Hematopoietic multipotent progenitor cell treated with erythropoietin and hydrocortisone succinate and interleukin-3 and kit ligand, for 17 days (in vitro differentiated cells): ENCODE measurements at places on chromosomes 16 and 17.

DNA sequence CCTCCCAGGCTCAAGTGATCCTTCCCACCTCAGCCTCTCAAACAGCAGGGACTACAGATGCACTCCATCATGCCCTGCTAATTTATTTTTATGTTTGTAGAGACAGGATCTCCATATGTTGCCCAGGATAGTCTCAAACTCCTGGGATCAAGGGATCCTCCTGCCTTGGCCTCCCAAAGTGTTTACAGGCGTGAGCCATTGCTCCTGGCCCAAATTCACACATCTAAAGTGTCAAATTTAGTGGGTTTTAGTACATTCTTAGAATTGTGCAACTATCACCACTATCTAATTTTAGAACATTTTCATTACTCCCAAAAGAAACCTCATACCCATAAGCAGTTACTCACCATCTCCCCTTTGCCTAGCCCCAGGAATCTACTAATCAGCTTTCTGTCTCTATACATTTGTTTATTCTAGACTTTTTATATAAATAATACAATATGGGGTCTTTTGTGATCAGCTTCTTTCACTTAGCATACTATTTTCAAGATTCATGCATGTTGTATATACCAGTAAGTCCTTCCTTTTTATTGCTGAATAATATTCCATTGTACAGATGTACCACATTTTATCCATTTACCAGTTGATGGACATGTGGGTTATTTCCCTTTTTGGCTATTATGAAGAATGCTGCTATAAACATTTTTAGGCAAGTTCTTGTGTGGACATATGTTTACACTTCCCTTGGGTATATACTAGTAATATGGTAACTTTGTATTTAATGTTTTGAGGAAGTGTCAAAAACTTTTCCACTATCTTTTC, 25.1 kb upstream of the ITGA2B start:
- no peak for DNase-seq

DNA sequence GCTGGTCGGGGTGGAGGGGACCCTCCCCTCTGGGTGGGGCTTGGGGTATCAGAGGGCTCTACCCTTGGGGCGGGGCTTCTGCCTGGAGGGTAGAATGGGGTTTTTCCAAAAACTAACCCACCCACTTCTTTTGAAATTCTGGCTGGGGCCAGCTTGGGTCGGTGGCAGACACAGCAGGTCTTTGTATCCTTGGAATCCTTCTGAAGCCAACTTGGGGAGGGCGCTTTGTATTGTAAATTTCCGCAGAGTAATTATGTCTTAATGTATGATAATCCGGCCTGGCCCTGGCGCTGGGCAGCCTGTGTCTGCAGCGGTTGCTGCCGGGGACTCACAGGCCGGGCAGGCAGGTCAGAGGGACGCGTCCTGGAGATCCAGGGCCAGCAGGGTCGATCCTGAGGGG, 33.9 kb upstream of the GSE1 start:
- no peak for DNase-seq

- no peak for DNase-seq
Measured at GRCh38 chr16:2728034-2728433, 8.0 kb upstream of the PRSS27 start.

GRCh38 chr17:82817947-82818346, 21.9 kb downstream of the ZNF750 start:
- DNase-seq, result no peak

DNA sequence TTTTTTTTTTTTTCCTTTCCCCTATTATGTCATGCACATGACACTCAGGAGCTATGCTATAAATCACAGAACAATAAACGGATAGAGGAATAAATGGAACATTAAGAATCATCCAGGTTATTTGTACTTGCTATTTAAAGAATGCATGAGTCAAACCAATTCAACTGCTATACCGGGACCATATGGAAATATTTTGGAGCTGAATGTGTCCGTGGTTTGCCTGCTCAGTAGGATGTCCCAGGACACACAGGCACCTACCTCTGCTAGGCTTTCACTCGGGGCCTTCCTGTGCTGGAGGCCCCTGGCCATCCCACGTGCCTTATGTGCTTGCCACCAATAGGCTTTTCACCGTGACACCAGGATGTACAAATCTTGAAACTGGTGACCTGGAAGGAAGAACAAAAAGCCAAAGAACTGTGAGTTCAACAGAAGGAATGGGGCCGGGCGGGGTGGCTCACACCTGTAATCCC, 15.3 kb upstream of the SEC14L1 start:
- DNase-seq, result peak; percentile 24

DNA sequence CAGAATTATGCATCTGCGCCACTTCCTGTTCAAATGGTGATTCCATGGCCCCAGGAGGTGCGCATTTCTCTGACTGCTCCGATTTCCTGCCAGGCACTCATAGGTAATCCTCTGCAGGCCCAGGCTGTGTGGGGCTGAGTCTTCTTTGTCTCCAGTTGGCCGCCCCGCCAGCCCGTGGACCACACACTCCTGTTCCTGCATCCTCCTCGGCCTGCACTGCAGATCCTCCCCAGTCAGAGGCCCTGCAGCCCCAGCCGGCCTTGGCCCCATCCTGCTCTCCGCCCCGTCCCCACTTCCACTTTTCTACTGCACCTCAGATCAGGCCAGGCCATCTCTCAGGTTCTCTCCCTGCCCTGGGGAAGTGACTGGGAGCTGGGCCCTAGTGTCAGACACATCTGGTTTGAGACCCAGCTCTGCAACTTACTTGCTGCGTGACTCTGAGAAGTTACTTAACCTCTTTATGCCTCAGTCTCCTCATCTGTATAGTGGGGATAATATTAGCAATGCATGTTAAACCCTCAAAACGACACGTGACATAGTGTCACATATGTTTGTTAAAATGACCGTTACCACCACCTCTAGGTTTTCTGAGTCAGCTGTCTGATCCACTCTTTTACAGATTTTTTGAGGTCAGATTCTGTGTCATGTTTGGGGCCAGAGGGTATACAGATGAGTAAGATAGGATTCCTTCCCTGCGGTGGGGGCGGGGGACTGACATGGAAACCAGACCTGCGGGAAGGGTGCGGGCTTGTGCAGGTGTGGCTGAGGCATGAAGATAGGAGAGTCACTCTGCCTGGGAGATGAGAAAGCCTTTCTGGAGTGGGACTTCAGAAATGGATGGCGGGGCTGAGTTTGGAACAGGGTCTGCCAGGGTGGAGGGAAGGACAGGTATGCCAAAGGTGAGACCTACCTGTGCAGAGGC, 12.8 kb downstream of the RAB11FIP4 start:
- DNase-seq, result no peak

DNA sequence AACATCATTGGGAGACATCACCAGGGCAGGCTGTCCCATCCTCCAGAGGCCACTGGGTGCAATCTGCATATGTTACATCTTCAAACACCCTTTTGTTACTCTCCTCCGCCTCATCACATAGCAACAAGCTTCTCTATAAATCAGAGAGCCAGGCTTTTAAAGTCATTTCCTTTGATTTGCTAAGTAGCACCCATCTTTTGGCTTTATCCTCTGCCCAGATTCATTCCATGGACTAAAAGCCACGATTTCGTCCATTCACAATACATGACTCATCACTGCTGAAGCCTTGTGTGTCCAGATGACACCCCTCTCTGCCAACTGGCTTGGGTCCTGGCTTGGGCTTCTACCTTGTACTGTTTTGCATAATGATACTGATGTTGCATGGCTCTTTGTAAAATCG, 2.0 kb upstream of the KRT38 start:
- DNase-seq, result no peak

DNA sequence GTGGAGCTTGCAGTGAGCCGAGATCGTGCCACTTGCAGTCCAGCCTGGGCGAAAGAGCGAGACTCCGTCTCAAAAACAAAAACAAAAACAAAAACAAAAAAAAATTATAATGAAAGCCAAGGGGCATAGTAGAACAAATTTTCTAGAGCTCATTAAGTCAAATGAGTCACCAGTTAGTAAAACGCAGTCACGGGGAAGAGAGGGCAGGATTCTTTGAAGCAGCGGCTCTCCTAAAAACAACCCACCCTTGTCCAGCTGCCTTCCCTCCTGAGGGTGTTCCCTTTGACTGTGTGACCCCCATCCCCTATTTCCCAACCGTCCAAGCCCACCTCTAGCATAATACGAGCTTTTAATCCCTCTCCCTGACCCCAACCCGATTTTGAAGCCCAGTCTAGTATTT, 44.1 kb upstream of the STH start:
- no peak for DNase-seq

GRCh38 chr17:258906-259305, 77.5 kb upstream of the DOC2B start:
- no peak for DNase-seq

DNA sequence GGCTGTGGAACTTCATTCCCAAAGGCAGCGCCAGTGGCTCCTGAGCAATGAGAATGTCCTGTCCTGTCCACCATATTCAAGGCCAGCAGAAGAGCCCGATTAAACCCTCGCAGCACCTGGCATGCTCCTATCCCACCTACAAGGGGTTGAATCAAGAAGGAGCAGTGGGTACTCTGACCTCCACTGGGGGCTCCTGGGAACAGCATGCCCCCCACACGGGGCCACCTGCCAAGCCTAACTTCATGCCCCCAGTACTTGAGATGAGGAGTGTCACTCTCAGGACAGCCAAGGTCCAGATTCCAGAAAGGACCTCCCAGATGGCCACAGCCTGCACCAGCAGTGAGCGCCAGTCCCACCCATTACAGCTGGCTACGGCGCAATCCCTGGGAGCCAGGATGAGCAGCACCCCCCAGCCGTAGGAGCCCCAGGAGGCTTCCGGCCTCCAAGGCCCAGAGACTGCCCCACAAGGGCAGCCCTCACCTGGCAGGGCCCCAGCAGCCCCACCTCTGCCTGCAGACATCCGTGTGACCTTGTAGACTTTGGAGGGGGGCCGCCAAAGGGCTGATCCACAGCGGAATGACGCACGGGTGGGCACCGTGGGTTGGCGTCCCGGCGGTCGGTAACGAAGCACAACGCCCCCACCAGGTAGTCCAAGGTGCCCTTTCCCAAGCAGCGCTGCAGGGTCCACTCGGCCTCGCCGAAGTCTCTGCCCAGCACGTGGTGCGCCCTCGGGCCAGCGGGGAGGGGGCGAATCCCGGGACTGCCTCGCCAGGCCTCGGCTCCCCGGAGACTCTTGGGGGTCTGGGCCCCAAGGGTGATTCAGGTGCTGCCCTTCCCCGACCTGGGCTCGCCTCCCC, 1.0 kb upstream of the MPDU1 start:
- no peak for DNase-seq

- DNase-seq, result peak; percentile 48
Measured at GRCh38 chr17:17305281-17305801, 2.2 kb downstream of the NT5M start.

DNA sequence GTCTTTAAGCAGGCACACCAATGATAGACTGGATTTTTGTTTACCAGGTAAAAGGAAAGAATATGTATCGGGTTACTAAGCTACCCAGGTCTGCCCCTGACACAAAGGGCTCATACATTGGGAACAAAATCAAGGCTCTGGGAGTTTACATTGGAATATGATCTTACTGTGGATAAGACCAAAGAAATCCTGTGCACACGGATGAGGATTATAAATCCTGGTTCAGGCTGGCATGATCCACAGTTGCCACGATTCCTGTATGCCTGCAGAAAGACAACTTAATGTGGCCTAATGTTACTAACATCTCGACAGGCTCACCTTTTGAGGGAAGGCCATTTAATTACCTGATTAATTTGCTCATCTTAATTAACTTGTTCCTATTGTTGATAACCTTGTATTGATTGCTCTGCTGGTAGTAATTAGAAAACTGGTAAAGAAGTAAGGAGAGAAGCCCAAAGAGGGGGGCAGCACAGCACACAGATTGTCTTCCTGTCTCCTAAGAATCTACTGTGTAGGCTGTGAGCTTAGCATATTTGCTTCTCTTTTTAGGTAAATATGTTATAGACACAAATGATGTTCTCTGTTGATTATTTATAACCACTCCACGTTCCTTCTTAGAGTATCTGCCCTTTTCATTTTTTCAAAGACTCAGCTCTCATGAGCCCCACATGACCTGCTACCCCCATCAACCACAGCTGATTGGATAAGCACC, 51.0 kb upstream of the TOX3 start:
- no peak for DNase-seq

GRCh38 chr16:27445502-27446175, 43.7 kb downstream of the IL21R start:
- no peak for DNase-seq

- no peak for DNase-seq
Measured at GRCh38 chr17:50620237-50620636, 14.4 kb upstream of the ABCC3 start.

- DNase-seq, result no peak
Measured at GRCh38 chr17:8632061-8632460, 1.5 kb upstream of the MYH10 start.

- DNase-seq, result no peak
Measured at GRCh38 chr17:31452561-31453110, 61.2 kb downstream of the RAB11FIP4 start.

GRCh38 chr17:15334266-15334665, 7.1 kb downstream of the TEKT3 start:
- DNase-seq, result no peak

DNA sequence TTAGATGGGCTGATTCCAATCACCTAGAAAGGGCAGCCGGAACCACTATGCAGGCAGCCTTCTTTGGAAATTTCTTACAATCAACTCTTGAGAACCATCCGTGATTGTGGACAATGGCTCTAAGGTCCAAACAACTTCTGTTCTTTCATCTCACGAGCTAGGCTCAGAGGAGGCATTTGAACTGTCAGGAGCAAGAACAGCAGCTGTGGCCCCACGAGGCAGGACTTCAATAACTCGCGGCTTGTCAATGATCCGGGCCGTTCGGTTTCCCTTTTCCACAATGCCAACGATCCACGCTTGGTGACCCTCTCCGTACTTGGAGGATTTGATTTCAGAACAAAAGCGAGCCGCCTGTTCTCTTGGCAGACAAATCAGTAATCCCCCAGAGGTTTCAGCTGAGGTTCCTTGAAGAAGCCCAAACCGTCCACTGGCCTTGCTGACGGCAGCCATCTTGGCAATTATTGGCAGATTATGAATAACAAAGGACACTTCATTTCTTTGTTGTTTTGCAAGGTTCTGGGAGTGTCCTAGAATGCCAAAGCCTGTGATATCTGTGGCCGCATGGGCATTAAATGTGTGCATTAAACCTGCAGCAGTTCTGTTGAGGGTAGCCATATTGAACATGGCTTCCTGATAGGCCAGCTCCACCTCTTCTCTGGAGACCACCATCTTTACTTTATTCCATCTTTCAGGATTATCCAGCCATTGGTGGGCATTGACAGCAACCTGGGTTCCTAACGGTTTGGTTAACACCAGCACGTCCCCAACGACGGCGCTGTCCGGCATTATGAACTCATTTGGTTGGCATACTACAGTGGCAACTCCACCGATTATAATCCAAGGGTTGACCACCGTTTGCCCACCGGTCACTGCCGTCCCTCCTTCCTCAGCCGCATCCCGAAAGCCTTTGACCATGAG, 1.2 kb downstream of the SEPHS2 start:
- DNase-seq, result no peak

GRCh38 chr16:35724551-35724950, 2265.1 kb downstream of the TP53TG3F start:
- DNase-seq, result no peak
